Endodermal cell (in vitro differentiated cells): ENCODE measurements at places on chromosomes 16 and 17. TPM values are rescaled to one million over a fixed set of nuclear protein-coding genes. Genes with fewer than 3 reads are reported as not detected.

GRCh38 chr17:44927696-44928095, 12.4 kb upstream of the GFAP start:
- H3K27ac ChIP-seq, result no peak overlapping the region
- no peaks in the 10 kb centered on the region for H3K27me3 ChIP-seq
- H3K36me3 ChIP-seq, result peaks cover 58% of the 10 kb centered on the region
- no peaks in the 10 kb centered on the region for H3K4me1 ChIP-seq
- peak; percentile 40 for DNase-seq
- no peak overlapping the region for H3K4me3 ChIP-seq

DNA sequence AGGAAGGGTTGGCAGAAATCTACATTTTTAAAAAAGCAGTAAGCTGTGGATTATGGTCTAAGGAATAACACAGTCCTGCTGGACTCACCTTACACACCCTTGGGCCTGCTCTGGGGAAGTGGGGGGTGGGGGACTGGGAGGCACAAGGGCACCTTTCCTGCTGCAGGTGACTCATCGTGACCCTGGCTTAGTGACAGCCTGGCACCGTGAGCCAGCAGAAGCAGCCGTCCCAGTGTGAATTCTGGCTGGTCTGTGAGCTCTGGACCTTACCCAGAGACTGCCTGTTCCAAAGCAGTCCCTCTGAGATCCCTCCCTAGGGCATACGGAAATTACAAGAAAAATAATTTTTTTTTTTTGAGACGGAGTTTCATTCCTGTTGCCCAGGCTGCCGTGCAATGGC, 4.2 kb upstream of the CRK start:
- H3K27me3 ChIP-seq, result no peaks in the 10 kb centered on the region
- peaks cover 4% of the 10 kb centered on the region for H3K36me3 ChIP-seq
- no peaks in the 10 kb centered on the region for H3K4me1 ChIP-seq
- no peak overlapping the region for H3K27ac ChIP-seq
- H3K4me3 ChIP-seq, result no peak overlapping the region

DNA sequence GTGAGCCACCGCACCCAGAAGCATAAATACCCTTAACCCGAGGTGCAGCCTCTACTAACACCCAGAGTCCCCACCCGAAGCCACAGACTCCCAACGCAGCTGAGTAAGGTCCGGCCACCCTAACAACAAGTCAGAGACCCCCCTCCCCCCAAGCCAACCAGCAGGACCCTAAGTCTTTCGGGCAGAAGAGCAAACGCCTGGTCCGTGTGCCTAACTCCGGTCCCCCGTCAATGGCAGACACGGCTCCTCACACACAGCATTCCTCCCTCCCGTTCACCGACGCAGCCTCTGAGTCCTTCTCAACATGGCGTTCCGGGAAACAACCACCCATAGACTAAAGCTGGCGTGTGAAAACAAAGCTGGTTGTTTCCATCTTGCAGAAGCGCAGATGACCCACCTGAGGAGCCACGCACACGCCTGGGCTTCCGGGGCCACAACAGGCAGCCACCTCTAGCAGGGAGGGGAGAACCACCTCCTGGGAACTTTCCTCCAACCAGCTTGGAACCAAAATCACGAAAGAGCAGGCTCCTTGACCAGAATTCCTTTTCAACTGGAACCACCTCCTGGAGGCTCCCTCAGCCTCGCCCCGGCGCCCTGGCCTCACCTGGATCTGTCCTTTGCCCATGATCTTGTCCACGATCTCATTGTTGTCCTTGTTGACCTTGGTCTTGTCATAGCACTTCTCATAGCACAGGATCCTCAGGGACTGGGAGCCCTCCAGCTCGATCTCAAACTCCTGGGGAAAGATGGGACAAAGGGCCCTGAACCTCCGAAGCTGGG, 52.7 kb downstream of the TIMM22 start:
- no peak overlapping the region for H3K27ac ChIP-seq
- no peak overlapping the region for H3K4me3 ChIP-seq
- no peaks in the 10 kb centered on the region for H3K4me1 ChIP-seq
- no peaks in the 10 kb centered on the region for H3K27me3 ChIP-seq

DNA sequence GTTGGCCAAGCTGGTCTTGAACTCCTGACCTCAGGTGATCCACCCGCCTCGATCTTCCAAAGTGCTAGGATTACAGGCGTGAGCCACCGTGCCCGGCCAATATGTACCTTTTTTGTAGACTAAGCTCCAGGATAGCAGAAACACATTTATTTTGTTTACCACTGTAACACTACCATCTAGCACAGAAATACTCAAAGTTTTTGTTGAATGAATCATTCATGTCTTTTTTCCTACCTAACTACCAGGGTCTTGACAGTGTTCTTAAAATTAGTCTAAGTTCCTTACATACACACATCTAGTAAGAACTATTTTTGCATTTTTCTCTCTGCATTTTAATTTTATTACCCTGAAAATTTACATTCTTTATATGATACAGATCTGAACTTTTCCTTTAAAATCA, 44.4 kb downstream of the AKAP10 start:
- no peak for DNase-seq
- no peaks in the 10 kb centered on the region for H3K4me1 ChIP-seq
- H3K36me3 ChIP-seq, result peaks cover 79% of the 10 kb centered on the region
- H3K4me3 ChIP-seq, result no peak overlapping the region

- no peaks in the 10 kb centered on the region for H3K36me3 ChIP-seq
- no peak overlapping the region for H3K27ac ChIP-seq
- no peak for DNase-seq
- no peaks in the 10 kb centered on the region for H3K4me1 ChIP-seq
These were observed 183.8 kb upstream of the COX10 start for GRCh38 chr17:13885550-13885949.

DNA sequence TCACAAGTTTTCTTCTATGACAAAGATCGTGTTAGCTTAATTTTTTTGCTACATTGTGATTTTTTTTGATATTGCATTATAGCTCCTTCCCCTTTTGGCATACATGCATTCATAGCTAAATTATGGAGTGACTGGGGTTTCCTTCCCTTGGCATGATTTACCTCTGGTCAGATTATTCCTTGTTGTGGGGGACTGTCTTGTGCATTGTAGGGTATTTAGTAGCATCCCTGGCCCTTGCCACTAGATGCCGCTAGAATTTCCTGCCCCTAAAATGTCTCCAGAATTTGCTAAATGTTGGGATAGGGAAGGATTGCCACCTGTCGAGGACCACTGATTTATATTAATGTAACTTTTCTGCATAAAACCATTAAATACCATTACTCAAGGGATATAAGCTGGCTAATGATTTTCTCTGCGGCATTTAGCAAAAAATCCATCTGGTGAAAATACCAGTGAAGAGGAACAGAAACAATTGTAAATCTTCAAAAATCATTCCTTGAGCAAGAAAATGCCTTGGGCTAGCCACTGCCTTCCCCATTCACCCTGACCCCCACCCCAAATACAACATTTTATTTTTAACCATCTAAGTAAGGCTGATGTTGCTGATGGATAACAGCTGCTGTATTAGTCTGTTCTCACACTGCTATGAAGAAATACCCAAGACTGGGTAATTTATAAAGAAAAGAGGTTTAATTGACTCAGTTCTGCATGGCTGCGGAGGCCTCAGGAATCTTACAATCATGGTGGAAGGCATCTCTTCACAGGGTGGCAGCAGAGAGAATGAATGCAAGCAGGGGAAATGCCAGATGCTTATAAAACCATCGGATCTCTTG, 195.2 kb downstream of the MAP2K6 start:
- H3K4me1 ChIP-seq, result no peaks in the 10 kb centered on the region
- H3K4me3 ChIP-seq, result no peak overlapping the region
- peak; percentile 74 for DNase-seq
- H3K36me3 ChIP-seq, result no peaks in the 10 kb centered on the region

DNA sequence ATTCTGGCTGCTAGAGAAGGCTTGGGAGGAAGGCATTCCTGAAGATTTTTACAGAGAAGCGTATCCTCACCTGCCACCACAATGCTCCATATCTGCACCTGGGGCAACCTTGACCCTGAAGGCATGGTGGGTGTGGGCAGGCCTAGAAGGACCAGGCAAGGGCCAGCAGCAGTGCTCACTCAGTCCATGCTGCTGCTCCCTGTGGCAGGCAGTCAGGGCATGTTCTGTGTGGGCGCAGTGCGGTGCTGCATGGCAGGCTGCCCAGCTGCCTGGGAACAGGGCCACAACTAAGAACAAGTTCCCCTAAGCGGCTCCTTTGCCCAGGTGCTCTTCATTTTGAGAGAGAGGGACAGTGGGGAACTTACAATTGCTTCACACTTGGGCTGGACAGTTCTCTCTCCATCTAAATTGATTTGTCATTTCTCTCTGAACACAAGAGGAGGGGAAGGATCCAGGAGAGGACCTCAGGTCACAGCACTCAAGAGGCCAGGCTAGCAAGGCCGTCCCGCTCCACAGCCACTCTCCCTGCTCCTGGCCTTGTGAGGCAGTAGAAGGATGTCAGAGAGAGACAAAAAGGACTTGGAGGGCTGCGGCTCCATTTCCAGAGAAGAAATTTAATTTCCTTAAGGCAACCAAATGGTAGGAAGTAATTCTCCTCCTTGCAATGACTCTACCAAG, 158.8 kb downstream of the AATF start:
- H3K27ac ChIP-seq, result no peak overlapping the region
- no peak overlapping the region for H3K4me3 ChIP-seq
- DNase-seq, result peak; percentile 61
- H3K27me3 ChIP-seq, result no peaks in the 10 kb centered on the region
- H3K4me1 ChIP-seq, result peaks cover 12% of the 10 kb centered on the region
- H3K36me3 ChIP-seq, result peaks cover 60% of the 10 kb centered on the region

GRCh38 chr16:31876951-31877828, 3.6 kb downstream of the ZNF267 start:
- H3K36me3 ChIP-seq, result peaks cover 31% of the 10 kb centered on the region
- H3K27ac ChIP-seq, result no peak overlapping the region
- peak overlapping the region; percentile 30 for H3K4me3 ChIP-seq
- H3K27me3 ChIP-seq, result no peaks in the 10 kb centered on the region
- H3K4me1 ChIP-seq, result peaks cover 7% of the 10 kb centered on the region
- no peak for DNase-seq

GRCh38 chr16:73615071-73615940, 567.4 kb upstream of the ZFHX3 start:
- no peak overlapping the region for H3K4me3 ChIP-seq
- H3K4me1 ChIP-seq, result no peaks in the 10 kb centered on the region
- no peak for DNase-seq
- no peaks in the 10 kb centered on the region for H3K36me3 ChIP-seq
- peak overlapping the region; percentile 44 for H3K27ac ChIP-seq

GRCh38 chr16:3020247-3020603, at the start of gene TNFRSF12A:
Gene TNFRSF12A, plus strand, starts transcription at chr16:3020368. Its CDS starts 30 bp downstream, at chr16:3020398.
- DNase-seq, result peak; percentile 91
- peak within 1 kb of the TSS; percentile 95 for H3K27ac ChIP-seq
- no peaks in the 10 kb centered on the region for H3K27me3 ChIP-seq
- H3K4me1 ChIP-seq, result peaks cover 12% of the 10 kb centered on the region
- peaks cover 19% of the 10 kb centered on the region for H3K36me3 ChIP-seq

DNA sequence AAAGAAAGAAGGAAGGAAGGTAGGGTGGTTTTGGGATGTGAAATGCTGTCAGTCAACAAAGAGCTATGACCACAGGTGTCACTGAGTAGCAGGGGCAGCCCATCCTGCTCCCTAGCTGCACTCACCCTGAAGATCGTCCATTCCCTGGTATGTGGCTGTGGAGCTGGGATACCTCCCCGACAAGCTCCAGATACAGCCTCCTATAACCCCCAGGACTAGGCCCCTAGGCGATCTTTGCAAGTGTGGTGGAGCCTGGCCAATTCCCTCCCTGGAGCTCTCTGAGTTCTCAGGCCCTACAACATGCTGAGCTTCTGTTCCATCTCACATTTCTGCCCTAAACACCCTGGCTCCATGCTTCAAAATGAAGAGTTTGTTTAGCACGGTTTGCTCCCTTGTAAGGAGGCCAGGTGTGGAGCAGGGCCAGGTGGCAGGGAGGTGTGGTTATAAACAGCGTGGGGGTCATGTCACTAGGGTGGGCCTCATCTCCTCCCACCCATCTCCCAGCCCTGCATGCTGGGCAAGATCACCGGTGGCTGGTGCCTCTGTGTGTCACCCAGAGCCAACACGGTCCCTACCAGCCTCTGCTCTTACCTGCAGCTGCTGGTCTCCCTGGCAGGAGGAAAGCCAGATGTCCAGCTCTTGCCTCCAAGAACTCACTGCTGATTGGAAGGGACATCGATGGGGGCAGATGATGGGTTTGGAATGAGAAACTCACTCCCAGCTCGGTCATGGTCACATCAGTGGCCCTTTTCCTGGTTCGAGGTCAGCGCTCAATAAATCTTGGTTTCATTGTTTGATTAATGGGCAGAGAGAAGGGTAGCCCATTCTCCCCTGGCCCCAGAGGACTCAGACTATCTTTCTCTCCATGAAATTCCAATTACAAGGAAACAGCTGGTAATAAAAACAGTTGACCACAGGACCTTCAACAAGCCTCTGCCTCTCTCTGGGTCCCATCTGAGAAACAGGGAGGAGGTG, 511.0 kb upstream of the CDH5 start:
- no peak for DNase-seq
- H3K4me3 ChIP-seq, result no peak overlapping the region

- peaks cover 28% of the 10 kb centered on the region for H3K36me3 ChIP-seq
- H3K27ac ChIP-seq, result peak overlapping the region; percentile 52
- peaks cover 16% of the 10 kb centered on the region for H3K4me1 ChIP-seq
- DNase-seq, result no peak
- no peak overlapping the region for H3K4me3 ChIP-seq
These were observed 2.5 kb downstream of the SLC12A4 start for GRCh38 chr16:67965668-67966548.

- H3K27ac ChIP-seq, result no peak overlapping the region
- H3K36me3 ChIP-seq, result no peaks in the 10 kb centered on the region
These were observed 358 bp downstream of the CHRNE start for GRCh38 chr17:4902540-4902939.

DNA sequence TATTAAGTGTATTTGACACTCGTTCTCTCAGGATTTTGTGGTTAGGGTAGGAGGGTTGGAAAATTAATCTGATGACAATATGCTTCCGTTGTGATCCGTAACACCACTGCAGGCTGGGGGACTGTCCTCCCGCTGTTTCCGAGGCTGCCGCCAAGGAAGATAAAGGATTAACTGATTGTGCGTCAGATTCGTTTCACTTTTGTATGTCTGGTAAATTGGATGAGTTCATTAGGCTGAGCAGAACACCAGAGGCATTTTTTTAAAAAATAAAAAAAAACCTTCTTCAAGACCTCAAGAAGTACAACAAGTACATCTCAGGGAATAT, 486.7 kb upstream of the SALL1 start:
- H3K4me3 ChIP-seq, result peak overlapping the region; percentile 15
- H3K36me3 ChIP-seq, result no peaks in the 10 kb centered on the region
- DNase-seq, result no peak
- no peaks in the 10 kb centered on the region for H3K27me3 ChIP-seq
- H3K4me1 ChIP-seq, result no peaks in the 10 kb centered on the region

The CDH15 gene
- total RNA-seq, result 0.13 to 0.38 TPM (median 0.15 TPM) in 3 replicates

The NACA2 gene
- total RNA-seq, result not detected in 2 replicates

The NKIRAS2 gene
- total RNA-seq, result 44.3 to 51.2 TPM (median 48.7 TPM) in 3 replicates

The SLX1B gene
- total RNA-seq, result 53.6 and 55.2 TPM in 2 replicates

The TMC8 gene
- total RNA-seq, result 1.1 to 3.0 TPM (median 2.0 TPM) in 3 replicates

The CRYBA1 gene
- not detected in 2 replicates for total RNA-seq

The DGKE gene
- 3.5 and 3.7 TPM in 2 replicates for total RNA-seq

The CTRL gene
- 0.96 to 2.3 TPM (median 1.1 TPM) in 3 replicates for total RNA-seq

The CORO7 gene
- total RNA-seq, result 26.1 to 32.5 TPM (median 31.0 TPM) in 3 replicates

The PROCA1 gene
- 20.9 and 28.7 TPM in 2 replicates for total RNA-seq
